H4 (cell line): ENCODE measurements at places on chromosomes 11 and 22. TPM values are rescaled to one million over a fixed set of nuclear protein-coding genes. Genes with fewer than 3 reads are reported as not detected.

Gene CECR2
- 0.06 and 0.21 TPM in 2 replicates for total RNA-seq

Gene TRPC6
- 0.02 TPM in 1 of 2 replicates, not detected in the other for total RNA-seq

Gene CLP1
- 24.4 and 27.5 TPM in 2 replicates for total RNA-seq

Gene VSIG10L2
- not detected in 2 replicates for total RNA-seq

Gene UBQLN3
- total RNA-seq = not detected in 2 replicates

Gene MICALL1
- 11.6 and 17.2 TPM in 2 replicates for total RNA-seq

Gene LIF
- 2.2 and 3.9 TPM in 2 replicates for total RNA-seq

Gene BARX2
- total RNA-seq = not detected in 2 replicates

Gene TMEM184B
- 46.6 and 62.1 TPM in 2 replicates for total RNA-seq

Gene RFPL3
- not detected in 2 replicates for total RNA-seq

Gene PIWIL4
- total RNA-seq = not detected in 2 replicates

Gene OR51B5
- total RNA-seq = 28.2 and 31.4 TPM in 2 replicates

Gene SLC22A6
- not detected in 2 replicates for total RNA-seq

Gene NUP160
- total RNA-seq = 32.9 and 33.1 TPM in 2 replicates

Gene TBX10
- not detected in 2 replicates for total RNA-seq
